Gastrocnemius medialis (tissue), 4 donors: ENCODE measurements at places on chromosomes 1 and 21.

DNA sequence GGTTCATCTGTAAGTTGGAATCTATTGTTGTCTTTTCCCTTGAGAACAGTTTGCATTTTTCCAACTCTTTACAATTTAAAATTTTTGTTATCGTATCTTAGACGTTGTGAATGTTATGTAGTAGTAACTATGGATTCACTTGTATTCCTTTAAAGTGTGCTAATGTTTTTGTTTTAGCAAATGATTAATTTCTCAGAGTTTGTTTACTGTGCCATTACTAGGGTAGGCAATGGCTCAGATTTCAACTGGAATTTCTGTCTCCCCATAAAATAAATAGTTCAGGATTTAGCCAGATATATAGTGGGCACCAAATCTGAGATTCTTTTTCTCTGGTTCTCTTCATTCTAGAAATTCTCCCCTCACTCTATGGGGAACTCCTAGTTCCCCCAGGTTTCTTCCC lies 896.5 kb downstream of the PLA2G4A start:
- H3K4me3 ChIP-seq, result no peak overlapping the region
- no peaks in the 10 kb centered on the region for H3K4me1 ChIP-seq
- H3K27ac ChIP-seq, result no peak overlapping the region
- no peaks in the 10 kb centered on the region for H3K36me3 ChIP-seq
- no peak for DNase-seq
- no peaks in the 10 kb centered on the region for H3K27me3 ChIP-seq

GRCh38 chr1:181112071-181112929 lies 23.8 kb downstream of the IER5 start:
- H3K27me3 ChIP-seq, result no peaks in the 10 kb centered on the region
- no peaks in the 10 kb centered on the region for H3K36me3 ChIP-seq
- DNase-seq, result peak; percentile 99
- H3K4me1 ChIP-seq, result peaks cover 28% of the 10 kb centered on the region

DNA sequence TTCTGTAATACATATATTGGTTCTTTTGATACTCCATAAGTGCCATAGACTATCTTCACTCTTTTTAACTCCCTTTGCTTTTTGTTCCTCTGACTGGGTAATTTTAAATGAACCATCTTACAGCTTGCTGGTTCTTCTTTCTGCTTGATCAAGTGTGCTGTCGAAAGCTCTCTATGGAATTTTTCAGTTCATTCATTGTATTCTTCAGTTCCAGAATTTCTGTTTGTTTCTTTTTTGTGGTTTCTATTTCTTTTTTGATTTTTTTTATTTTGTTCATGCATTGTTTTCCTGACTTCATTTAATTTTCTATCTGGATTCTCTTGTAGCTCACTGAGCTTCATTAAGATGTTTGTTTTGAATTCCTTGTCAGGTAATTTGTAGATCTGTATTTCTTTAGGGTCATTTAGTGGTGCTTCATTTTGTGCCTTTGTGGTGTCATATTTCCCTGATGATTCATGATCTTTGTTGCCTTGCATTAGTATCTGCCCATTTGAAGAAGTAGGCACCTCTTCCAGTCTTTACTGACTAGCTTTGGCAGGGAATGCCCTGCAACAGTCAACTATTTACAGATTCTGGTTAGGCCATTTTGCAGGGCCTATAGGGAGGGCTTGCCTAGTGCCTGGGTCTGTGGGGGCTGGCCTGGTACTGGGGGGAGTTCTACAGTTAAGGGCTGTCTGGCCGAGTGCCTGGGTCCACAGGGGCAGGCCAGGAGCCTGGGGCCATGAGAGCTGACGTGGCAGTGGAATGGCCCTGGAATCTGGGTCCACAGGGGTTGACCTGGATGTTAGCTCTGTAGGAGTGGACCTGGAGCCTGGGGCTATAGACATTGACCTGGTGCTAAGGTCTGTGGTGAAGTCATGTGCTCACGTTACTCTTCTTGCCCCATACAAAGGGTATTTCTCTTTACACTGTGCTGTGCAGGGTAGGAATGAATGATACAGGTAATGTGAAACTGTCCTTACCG lies 89.7 kb downstream of the MAGI3 start:
- DNase-seq, result no peak
- H3K4me3 ChIP-seq, result no peak overlapping the region
- H3K27me3 ChIP-seq, result no peaks in the 10 kb centered on the region

DNA sequence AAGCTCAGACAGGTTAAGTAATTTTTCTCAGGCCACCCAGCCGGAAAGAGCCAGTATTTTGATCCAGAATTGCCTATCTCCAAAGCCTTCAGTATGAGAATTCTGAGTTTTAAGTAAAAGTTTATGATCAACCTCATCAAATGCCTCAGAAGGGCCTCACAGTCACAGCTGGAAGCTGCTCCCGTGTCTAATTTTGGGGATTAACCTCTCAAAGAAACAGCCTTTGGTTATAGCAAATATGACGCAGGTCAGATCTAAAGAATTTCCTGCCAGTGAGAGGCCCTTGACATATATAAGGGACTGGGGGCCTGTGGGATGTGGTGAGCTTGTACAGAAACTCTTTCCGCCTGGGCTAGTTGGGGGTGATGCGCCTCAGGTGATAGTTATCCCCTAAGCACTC lies 2.3 kb downstream of the EXTL1 start:
- no peaks in the 10 kb centered on the region for H3K27me3 ChIP-seq
- H3K27ac ChIP-seq, result peak overlapping the region; percentile 56
- no peak overlapping the region for H3K4me3 ChIP-seq
- no peak for DNase-seq

DNA sequence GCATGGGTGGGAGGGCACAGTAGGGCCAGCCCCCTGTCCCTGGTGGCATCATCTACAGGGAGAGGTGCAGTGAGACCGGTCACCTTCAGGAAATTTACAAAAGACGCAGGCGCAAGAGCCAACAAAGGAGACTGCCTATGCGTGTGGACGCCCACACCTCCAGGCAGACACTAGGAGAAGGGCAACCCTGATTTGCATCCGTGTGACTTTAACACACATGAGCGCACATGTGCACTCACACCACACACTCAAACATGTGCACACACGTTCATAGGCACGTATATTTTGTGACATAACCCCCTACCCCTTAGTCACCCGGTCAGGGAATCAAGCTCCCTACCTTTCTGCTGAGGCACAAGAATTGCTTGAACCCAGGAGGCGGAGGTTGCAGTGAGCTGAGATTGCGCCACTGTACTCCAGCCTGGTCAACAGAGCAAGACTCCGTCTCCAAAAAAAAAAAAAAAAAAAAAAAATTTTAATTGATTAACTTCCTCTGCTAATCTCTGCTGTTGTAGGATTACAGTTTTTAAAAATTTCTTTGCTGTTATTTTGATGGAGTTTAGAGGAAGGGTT lies 84.7 kb upstream of the SLC25A33 start:
- DNase-seq, result no peak
- H3K27me3 ChIP-seq, result no peaks in the 10 kb centered on the region
- H3K4me1 ChIP-seq, result peaks cover 23% of the 10 kb centered on the region
- no peaks in the 10 kb centered on the region for H3K36me3 ChIP-seq
